ENCODE measurements at places on chromosomes 3 and 15.

DNA sequence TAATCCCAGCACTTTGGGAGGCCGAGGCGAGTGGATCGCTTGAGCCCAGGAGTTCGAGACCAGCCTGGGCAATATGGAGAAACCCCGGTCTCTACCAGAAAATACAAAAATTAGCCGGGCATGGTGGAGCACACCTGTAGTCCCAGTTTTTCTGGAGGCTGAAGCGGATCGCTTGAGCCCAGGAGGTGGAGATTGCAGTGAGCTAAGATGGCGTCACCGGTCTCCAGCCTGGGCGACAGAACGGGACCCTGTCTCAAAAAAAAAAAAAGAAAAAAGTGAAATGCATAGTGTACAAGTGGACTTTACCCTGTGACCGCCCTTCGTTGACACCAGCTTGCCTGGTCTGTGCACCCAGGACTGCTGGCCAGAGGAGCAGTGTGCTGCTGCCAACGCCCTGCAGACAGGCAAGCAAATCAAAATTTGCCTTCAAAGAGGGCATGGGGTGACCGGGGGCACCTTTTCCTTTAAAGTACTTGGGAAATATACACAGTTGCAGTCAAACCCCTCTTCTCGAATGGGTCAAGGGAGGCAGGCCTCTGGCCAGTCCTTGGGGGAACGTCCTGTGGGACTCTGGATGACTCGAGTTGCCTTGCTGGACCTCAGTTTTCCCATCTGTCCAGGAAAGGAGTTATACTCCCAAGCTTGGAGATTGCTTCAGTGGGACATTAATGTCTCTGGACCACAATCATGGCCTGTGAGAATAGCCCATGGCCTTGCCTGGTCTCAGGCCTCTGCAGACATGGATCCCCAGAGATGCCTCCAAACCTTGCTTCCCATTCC, 1.0 kb downstream of the XYLB start:
- no peak for DNase-seq

- no peak for DNase-seq
Observed at GRCh38 chr3:5565026-5565425, 377.5 kb downstream of the EDEM1 start.

DNA sequence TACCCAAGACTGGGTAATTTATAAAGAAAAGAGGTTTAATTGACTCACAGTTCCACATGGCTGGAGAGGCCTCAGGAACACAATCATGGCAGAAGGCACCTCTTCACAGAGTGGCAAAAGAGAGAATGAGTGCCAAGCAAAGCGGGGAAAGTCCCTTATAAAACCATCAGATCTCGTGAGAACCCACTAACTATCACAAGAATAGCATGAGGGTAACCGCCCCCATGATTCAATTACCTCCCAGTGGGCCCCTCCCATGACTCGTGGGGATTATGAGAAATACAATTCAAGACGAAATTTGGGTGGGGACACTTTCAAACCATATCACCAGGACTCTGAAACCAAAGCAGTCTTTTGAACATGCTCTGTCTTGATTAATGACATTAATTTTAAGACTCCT, 7.0 kb downstream of the RTP3 start:
- no peak for DNase-seq

DNA sequence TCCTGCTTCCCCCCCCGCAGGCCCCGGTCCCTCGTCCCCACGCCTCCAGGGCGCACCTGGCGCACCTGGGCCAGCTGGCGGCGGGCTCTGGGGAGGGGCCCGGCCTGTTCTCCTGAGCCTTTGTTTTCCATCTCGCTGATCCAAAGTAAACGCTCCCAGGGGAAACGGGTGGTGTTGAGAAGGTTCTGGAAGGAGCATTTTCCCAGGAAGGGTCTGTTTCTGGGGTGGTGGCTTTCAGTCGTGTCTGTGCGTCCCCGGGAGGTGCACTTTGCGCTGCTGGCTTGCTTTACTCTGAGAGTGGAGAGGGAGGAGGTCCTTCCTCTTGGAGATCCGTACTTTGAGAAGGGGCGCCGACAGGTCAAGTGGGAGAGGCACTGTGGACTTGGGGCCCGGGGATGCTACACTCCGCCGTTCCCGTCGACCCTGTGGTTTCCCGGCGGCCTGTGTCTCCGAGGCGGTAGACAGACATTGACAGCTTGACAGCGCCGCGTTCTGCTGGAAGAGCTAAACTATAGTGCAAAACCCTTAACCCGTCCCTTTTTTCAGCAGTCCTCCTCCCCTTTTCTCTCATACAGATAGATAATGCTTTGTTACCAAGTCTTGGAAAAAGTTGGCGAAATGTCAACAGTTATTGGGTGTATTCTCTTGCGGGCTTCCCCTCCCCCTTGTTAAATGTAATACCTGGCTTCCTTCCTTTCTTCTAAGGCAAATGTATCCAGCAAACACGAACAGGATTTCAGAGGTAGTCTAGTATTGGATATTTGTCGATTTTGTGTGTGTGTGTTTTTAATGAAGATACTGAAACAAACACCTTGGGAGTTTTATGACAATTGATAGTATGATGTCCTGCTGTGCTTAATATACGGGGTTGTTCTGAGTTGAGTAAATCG, 6.5 kb downstream of the TPM1 start:
- peak; percentile 85 for DNase-seq

- DNase-seq, result no peak
Observed at GRCh38 chr15:31158858-31159569, 57.5 kb upstream of the TRPM1 start.

GRCh38 chr3:48039487-48040190, 23.4 kb upstream of the MAP4 start:
- DNase-seq, result no peak

DNA sequence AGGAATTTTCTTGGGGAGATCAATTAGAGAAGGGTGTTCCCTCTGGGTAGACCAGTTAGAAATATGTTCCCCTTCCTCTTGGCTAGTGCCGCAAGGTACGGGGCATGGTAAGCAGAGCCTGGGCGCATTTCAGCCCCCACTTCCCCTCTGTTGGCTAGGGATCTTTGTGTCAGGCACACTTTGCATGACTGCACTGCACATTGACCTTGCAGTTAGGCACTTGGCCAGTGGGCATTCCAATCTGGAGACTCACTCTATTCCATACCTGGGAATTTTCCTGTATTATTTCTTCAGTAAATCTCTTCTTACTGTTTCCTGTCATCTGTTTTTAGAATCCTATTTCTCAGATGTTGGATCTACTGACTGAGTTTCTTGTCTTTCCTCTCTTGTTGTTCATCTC, 30.0 kb upstream of the CACNA1D start:
- no peak for DNase-seq

GRCh38 chr3:138441742-138442141, 7.3 kb downstream of the ESYT3 start:
- DNase-seq, result no peak

- no peak for DNase-seq
Observed at GRCh38 chr15:86349565-86349964, 269.9 kb downstream of the AGBL1 start.

DNA sequence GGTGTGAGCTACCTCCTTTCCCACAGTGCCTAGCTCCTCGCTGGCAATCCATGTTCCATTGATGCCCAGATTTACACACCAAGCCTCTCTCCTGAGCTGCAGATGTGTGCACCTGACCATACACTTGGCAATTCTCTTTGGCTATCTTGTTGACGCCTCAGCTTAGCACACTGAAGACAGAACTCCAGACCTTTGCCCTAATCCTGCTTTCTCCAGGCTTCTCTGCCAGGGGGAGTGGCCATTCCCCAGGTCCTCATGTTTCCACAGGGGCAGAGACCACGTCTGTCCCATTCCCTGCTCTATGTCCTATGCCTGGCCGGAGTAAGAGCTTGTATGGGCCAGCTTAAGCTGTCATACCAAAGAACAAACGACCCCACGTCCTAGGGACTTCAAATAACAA, 30.2 kb upstream of the ALDH1L1 start:
- no peak for DNase-seq

- DNase-seq, result no peak
Observed at GRCh38 chr15:34301058-34301457, 36.5 kb downstream of the SLC12A6 start.

GRCh38 chr3:59963676-59964075, 913.9 kb upstream of the CFAP20DC start:
- DNase-seq, result no peak

DNA sequence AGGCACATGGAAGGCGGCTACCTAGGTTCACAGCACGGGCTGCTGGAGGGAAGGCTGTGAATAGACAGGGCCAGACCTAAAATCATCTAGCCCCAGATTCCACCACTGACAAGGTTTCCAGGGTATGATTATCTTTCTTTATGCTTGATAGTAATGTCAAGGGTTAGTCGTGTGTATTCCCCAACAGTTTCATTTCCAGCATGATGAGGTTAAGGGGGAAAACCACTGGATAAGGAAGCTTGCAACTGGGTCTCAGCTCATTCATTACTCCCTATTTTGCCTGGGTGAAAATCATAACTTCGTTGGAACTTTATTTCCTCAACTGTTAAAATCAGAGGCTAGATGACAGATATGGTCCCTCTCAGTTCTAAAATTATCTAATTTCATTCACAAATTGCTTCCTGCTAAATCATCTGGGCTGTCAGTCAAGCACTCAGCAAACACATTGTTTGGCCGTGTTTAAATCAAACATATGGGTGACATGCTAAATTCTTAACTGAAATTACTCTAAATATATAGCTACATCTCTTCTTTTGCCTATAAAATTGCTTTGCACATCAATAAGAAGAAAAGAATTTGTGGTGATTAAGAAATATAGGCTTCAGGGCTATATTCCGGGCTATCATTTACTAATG, 111.7 kb downstream of the CYP19A1 start:
- no peak for DNase-seq

GRCh38 chr3:55203546-55203945, 275.7 kb upstream of the LRTM1 start:
- no peak for DNase-seq
